Tongue (tissue), 3 donors: ENCODE measurements at places on chromosomes 11 and 22. TPM values are rescaled to one million over a fixed set of nuclear protein-coding genes. Genes with fewer than 3 reads are reported as not detected.

GRCh38 chr11:117583063-117583801 lies 213.8 kb downstream of the DSCAML1 start:
- DNase-seq, result peak; percentile 12

DNA sequence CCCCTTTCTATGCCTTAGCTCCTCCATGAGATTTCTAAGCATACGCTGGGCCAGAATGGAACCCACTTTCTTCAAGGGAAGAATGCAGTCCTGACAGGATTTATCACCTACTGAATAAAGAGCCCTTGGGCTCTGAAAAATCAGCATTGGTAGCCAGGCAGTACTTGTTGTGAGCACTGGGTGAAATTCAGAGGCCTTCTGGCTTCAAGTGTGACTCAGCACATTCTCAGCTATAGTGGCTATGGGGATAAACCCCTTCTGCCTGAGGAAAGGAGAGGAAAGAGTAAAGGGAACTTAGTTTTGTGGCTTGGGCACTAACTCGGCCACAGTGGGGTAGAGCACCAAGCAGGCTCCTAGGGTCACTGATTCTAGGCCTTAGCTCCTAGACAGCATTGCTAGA lies 574.8 kb downstream of the JRKL start:
- DNase-seq, result no peak

DNA sequence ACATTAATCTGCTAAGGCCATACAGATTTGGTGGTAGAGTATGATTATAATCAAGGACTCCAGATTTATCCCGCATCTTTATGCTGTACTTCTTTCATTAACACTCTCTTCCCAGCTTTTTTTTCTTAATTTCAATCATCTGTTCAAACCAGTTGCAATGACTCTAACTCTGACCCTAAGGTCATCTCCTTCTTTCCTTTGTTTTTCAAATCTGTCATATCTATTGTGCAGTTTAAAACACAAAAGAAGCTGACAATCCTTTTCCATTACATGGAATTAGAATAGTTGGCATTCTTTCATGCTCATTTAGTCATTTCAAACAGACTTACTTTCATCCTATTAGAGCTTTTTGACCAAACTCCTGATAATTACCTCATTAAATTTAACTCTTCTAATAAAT lies 53.6 kb upstream of the GRM5 start:
- DNase-seq, result no peak

GRCh38 chr11:132037467-132037862 lies 667.0 kb downstream of the NTM start:
- DNase-seq, result no peak

Gene MORC2
- total RNA-seq, result 16.5 TPM

GRCh38 chr11:70506658-70506970 lies 108.3 kb downstream of the CTTN start:
- DNase-seq, result no peak

DNA sequence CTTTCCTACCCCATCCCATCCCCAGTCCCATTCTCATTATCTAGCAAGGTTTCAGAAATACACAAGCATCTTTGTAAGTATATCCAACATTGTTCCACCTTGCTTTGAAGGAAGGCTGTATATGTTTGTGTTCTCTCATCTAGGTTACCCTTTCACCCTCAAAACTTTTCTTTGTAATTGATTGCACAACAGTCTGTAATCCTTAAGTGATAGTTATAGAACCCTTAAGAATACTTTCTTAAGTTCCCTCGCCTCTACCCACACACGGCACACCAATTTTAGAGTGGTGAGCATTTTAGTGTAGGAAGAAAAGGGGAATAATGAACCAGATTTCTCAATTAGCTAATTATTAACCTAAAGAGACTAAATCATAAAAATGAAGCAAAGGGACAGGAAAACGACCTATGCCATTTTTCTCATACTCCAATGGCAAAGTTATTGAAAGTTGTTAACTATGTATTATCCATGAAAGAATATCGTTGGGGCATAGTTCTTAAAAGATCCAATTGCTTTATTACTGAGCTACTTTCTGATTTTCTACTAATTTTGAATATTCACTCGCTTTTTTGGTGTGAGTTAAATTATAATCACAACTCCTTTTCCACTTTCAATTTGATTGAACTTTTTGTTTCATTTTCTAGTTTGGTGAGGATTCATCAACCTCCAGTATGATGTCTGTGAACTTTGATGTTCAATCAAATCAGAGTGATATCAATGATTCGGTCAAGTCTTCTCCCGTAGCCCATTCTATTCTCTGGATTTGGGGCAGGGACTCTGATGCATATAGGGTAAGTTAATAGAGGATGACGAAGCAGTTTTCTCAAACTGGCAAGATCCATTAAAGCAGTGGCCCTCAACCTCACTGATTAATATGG lies 44.9 kb downstream of the TTC17 start:
- DNase-seq, result no peak

DNA sequence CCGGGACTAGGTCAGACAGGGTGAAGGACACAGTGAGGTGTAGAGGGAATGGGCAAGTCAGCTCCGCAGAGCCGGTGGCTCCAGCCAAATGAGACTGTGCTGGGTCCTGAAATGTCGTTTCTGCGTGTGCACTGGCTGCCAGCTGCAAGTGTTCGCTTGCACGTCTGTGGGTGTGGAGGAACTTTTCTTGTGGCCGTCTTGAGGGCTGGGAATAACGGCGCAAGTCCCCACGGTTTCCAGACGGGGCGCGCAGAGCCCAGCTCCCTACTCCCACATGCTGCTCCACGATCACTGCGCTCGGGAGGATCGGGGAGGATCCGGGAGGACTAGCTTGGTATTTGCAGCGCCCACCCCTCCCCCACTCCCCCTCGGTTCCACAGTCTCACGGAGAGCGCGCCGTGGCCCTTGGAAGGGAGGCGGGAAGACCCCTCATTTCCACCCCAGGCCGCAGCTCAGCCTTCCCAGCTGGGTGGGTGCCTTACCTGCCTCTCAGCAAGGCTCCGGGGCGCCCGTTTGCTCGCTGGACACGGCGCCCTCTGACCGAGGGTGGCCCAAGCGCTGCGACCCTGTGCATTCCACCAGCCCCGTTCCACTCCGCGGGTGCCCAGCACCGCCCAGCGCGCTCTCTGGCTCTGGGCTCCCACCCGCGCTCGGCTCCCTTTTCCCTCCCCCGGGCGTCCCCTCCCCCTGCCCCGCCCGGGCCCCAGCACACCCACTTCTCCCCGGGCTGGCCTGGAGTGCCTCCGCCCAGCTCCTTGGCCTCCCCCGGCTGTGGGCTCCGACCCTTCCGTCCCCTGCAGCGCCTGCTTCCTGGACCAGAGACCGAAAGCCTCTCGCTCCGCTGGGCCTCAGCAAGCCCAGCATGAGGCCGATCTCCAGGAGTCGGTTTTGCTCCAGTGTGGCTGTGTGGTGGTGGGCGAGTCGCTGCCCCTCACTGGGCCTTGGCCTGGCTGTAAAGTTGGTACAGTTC lies at the start of gene KCNE3:
TSS of gene KCNE3 (minus strand) at position 634 of the 970 bp plus-strand sequence. CDS start 9,986 bp downstream, outside the sequence.
- peak; percentile 60 for DNase-seq

Gene SGSM1
- total RNA-seq, result 1.2 TPM

GRCh38 chr11:44711113-44711786 lies 15.5 kb upstream of the TSPAN18 start:
- DNase-seq, result no peak

DNA sequence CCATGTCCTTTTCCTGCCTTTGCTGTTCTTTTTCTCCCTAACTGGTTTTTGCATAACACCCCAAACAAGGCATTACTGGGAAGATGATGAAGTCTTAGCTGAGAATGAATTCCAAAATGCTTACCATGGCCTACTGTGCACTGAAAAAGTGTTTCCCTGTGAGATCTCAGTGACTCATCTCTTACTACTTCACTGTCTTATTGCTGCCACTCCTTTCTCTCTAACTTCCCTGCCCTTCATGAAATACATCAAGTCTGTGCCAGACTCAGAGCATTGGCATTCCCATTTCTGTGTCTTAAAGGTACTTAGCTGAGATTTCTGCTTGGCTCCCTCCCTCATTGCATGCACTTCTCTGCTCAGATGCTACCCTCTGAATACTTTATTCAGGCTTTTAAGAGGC lies 49.1 kb upstream of the MUC15 start:
- no peak for DNase-seq

DNA sequence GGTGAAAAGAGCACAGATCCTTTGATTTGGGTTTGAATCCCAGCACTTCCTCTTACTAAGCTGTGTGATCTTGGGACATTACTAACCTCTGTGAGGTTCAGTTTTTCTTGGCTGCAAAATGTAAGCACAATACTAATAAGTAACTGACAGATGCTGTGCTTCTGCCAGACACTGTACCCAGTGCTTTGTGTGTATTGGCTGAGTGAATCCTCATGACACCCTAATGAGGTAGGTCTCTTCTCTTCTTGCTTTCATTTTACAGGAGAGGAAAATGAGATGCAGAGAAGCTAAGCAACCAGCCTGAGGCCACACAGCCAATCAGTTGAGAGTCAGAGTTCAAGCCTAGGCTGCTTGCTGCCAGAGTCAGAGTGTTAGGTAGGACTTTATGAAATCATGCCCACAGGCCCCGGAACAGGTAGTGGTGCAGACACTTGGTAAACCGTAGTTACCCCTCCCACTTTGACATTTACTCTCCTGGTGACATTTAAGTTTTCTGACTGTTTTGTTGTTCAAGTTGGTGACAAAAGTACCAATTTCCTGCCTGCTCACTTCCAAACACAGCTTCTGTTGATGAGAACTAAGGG lies 21.2 kb downstream of the PTPRJ start:
- no peak for DNase-seq

Gene F2
- total RNA-seq, result not detected

Gene OR10D3
- total RNA-seq, result 0.31 TPM

DNA sequence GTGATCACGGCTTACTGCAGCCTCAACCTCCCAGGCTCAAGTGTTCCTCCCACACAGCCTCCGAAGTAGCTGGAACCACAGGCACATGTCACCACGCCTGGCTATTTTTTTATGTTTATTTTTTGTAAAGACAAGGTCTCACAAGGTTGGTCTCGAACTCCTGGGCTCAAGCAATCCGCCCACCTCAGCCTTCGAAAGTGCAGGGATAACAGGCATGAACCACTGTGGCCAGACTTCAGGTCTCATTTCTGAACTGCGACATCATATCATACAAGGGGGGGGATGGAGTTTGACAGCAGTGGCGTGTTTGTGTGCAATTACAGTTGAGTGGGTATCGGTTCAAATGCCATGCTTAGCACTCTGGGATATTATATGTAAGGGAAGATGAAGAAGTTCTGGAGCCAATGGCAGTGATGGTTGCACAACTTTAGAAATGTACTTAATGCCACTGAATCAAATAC lies 6.9 kb downstream of the NAALADL1 start:
- no peak for DNase-seq

- DNase-seq, result no peak
Measured at GRCh38 chr11:17766590-17766989, 32.0 kb downstream of the KCNC1 start.

GRCh38 chr22:19590696-19591095 lies 66.5 kb upstream of the CLDN5 start:
- no peak for DNase-seq

DNA sequence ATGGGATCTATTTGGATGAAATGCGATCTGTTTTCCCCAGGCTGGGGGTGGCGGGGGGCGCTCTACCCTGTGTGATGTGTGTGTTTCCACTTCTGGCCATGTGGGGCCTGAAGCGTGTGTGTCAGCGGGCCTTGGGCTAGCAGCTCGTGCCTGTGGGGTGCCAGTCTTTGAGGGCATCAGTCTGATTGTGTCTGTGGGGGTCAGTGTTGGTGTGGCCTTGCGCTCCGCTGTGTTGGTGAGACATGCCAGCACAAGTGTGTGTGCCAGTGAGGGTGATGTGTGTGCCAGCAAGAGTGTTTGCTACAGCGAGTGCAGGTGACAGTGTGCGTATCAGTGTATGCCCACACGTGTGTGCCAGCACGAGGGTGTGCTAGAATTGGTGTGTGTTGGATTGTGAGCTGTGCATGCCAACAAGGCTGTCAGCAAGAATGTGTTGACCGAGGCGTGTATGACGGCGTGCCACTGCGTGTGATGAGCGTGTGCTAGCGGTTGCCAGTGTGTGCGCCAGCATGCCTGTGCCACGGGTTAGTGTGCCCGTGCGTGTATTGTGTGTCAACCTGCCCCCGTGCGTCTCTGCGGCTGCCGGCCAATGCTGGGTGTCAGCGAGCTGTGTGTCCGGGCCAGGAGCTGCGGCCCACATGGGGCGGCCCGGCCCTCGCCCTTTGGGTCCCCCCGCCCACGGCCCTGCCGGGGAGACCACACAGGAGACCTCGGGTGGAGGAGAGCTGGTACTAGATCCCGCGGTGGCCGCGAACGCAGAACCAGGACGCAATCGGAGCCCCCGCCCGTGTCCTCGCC lies 519 bp downstream of the ARRB1 start:
- peak; percentile 45 for DNase-seq

DNA sequence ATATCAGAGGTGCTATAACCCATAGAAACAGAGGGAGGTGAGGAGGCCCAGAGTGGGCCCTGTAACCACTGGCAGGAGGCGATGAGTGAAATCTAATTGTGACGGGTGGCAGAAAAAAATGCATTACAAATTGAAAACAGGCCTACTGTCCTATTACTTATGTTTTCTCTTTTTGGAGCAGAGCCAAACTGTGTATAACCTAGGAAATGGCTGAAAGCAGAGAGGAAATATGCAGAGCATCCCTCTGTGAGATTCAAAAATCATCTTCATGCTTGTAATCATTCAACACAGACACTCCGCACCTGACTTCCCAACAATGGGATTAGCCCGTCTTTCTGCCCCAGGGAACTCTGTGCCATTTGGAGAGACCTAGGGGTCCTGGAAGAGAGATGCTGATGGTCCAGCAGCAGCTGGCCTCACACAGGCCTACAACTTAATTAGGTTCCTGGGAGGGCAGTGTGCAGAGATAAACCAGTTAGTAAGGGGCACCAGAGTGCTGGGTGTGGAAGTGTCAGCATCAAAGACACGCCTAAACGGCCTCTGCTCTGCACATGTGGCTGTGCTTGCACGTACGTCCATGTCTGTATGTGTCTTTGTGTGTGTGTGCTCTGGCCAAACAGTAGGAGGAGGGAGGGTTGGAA lies 41.8 kb downstream of the MAP6 start:
- DNase-seq, result peak; percentile 34

GRCh38 chr22:31983911-31984656 lies 39.7 kb downstream of the YWHAH start:
- DNase-seq, result no peak

DNA sequence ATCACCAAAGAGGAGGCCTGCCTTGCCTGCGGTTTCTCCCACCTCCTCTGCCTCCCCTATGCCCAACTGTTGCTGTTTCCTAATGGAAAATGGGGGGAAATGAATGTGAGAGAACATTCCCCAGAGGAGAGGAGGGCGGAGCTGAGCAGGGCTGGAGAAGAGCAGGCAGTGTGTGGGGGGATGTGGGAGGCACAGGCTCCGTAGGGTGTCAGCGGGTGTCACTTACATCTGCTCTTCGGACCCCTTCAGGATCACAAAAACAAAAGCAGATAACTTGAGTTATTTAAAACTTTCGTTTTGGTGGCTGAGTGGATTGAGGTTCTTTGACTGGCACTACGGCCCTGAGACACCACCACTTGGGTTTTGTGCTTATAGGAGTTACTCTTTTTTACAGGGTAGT lies 93.8 kb downstream of the CEP164 start:
- no peak for DNase-seq

DNA sequence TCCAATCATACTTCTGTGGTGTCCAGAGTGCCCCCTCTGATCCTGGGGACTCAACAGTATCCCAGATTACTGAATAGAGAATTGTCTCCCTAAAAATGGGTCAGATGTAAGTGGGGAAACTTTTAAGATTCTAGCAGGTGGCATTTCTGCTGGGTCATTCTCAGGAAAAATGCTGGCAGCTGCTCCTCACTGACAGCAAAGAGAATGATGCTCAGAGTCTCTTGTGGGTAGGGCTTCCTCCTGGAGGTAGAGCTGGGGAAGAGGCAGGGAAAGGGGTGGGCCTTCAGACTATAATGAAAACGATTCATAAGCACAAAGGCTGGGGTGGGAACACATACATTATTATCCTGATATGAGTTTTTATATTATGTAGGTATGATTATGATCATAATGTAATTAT lies 647.2 kb downstream of the NELL1 start:
- no peak for DNase-seq
